ENCODE measurements at places on chromosomes 2 and 18.

- no peak for DNase-seq
Measured at GRCh38 chr2:27776097-27776496, 4.6 kb downstream of the MRPL33 start.

DNA sequence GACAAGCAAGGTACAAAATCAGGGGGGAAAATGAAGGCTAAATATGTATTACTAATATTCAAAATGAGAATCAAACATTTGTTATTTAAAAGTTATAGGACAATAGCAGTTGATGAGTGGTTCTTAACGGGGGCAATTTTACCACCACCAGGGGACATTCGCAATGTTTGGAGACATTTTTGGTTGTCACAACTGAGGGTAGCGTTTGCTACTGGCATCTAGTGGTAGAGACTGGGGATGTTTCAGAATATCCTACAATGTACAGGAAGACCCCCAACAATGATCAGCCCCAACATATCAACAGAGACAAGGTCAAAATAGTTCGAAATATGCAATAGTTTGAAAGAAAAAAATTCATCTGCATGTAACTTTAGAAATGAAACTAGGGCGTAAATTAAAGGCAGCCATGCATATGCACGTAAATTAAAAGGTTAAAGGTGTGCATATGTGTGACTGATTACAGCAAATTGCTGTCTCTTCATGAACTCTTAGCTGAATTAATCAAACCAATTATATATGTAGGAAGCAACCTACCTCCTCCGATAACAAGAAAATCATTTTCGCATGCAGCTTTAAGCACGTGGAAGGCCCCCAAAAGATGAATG lies 61.2 kb upstream of the CUL3 start:
- peak; percentile 30 for DNase-seq

DNA sequence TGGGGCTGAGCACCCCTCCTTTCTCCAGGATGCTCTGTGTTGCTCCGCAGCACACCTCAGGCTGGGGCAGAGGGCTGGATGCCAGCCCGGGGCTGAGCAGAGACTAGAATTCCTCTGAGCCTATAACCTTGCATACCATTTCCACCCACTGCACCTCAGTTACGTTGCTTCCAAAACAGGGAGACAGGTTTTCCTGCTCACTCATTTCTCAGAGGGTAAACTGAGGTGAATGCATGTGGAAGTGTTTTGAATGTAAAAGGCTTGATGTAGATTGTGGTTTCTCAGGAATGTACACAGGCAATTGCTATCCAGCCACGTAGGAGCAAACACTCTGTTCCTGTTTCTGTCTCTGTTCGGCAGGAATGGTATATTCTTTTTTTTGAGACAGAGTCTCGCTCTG lies 45.3 kb downstream of the EDAR start:
- no peak for DNase-seq

- no peak for DNase-seq
Measured at GRCh38 chr2:62723253-62723652, 17.7 kb downstream of the EHBP1 start.

- DNase-seq: no peak
Measured at GRCh38 chr2:237603718-237604362, 13.3 kb upstream of the RAB17 start.

All from NCI-H1694 treated with DMSO at 0.1 percent for 48 hours (cell line).